GM12878 (cell line): ENCODE measurements at places on chromosomes 13 and 19.

GRCh38 chr13:28867564-28867963, 47.4 kb downstream of the MTUS2 start:
- no peak for DNase-seq

DNA sequence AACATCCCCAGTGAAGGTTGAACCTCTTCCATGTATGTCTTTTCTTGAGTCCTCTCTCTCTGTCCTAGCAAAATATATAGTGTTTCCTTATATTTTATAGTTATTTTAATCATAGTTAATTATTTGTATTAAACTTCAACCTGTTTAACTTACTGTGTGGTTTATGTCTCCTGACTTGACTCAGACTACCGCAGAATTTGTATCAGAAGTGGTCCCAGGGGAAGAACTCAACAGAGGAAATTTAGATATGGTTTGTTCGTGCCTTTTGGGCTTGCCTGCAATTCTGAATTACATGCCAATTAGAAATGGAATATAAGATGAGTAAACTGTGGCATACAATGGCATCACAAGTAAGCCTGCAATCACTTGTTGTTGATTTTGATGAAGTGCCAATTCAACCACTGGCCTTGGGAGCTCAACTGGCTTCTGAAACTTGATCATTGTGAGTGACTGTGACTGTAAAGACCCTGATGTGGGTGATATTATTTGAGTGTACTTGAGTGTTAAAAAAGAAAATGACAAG, 1459.5 kb upstream of the PCDH20 start:
- DNase-seq = no peak

GRCh38 chr19:51372649-51373504, at the start of gene NKG7:
Gene NKG7 (minus strand): TSS chr19:51372654. CDS start chr19:51372535, 119 bp downstream.
- DNase-seq = peak; percentile 68

GRCh38 chr13:68588623-68589022, 1358.5 kb upstream of the PCDH9 start:
- DNase-seq = peak; percentile 5

DNA sequence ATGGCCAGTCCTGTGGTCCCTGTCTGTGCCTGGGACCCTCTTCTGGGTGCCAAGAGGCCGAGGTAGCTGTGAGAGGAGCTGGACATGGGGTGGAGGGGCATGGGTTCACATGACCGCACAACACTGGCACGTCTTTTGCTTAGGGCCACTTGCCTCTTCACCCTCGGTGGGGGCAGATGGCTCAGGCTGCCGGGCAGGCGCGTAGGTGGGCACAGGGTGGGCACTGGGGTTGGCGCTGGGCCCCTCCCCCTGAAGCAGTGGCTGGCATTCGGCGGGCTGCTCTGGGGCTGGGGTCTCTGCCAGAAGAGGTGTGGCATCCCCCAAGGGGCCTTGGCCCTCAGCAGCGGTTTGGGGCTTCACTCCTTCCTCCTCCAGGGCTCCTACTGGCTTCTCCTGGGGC, 8.4 kb downstream of the PALM3 start:
- no peak for DNase-seq

DNA sequence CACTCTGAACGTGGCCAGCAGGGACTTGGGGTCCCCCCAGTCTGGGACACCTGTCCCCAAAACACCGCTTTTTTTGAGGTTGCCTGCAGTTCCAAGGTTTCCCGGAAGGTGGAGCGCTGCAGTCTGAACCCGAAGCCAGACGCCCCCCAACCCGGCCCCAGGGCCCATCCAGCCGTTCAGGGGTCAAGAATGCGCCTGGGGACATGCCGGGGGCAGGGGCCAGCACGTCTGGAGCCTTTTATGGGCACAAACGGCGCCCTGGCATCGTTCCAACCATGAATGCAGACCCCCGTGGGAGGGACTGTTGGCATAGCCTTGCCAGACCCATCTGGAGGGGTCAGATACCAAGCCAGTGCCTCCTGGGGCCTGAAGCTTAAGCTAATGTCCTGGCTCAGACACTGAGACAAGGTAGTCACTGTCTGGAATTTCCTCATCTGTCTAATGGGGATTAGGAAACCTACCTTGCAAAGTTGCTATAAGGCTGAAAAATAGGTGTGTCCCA, 6.9 kb downstream of the S1PR5 start:
- no peak for DNase-seq

- peak; percentile 41 for DNase-seq
These were observed 112.1 kb downstream of the ZIC5 start for GRCh38 chr13:99859178-99860177.

DNA sequence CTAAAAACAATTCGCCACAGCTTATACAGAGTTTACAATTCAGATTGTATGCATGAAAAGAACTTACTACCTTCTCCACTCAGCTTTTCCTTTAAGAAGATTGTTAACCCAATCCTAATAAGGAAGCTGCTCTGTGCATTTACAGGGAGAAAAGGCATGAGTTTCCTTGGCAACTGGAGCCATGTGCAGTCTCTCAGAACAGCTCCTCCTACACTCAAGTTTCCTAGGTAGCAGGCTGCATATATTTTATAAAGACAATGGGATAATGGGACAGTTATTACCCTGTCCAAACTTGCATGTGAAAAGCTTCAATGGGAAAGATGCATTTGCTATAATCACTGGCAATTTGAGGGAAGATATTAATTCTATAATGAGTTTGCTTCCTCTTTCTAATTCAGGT, 125.5 kb upstream of the TRPC4 start:
- no peak for DNase-seq

DNA sequence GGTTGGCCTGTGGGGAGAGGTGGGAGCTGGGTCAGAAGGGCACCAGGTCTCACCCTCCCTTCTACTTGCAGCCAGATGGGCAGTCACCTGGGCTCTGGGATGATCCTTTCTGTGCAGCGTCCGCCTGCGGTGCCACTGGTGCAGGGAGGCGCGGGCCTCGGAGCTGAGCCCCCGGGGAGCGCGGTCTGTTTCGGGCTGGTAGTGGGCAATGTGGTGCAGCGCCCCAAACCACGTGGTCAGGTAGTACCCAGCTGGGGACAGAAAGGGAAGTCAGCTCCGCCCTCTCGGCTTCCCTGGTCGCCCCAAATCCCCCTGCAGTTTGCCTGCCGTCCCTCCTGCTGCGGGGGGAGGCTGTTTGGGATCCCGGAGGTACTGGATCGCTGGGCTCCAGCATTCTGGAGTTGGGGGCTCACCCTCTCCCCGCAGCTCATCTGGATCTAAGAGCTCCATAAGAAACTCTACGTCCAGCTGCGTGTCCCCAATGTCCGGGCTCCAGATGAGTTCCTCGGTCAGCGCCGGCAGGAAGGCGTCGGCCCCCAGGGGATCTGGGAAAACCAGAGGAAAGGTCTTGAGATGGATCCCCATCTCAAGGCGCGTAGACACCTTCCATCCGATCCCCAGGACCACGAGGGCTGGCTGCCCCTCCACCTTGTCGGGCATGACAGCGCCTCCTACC, 8.8 kb downstream of the RINL start:
- DNase-seq = no peak

GRCh38 chr19:31332096-31332495, 17.1 kb downstream of the TSHZ3 start:
- no peak for DNase-seq
